ENCODE measurements at places on chromosomes 4 and X. TPM values are rescaled to one million over a fixed set of nuclear protein-coding genes. Genes with fewer than 3 reads are reported as not detected.

The REPS2 gene
- total RNA-seq: 24.4 TPM

The RNF150 gene
- total RNA-seq: 9.9 TPM

The CT55 gene
- total RNA-seq: not detected

The PAGE4 gene
- total RNA-seq: not detected

The CCNB3 gene
- 0.89 TPM for total RNA-seq

The SPANXA2 gene
- not detected for total RNA-seq

The CNKSR2 gene
- 0.15 TPM for total RNA-seq

The RAB33A gene
- 0.34 TPM for total RNA-seq

All from left colon (tissue), 2 donors.